ENCODE measurements at places on chromosomes 1 and 21. TPM values are rescaled to one million over a fixed set of nuclear protein-coding genes. Genes with fewer than 3 reads are reported as not detected.
A peak's percentile ranks its signal among the peaks of the same experiment; 100 is the strongest.

DNA sequence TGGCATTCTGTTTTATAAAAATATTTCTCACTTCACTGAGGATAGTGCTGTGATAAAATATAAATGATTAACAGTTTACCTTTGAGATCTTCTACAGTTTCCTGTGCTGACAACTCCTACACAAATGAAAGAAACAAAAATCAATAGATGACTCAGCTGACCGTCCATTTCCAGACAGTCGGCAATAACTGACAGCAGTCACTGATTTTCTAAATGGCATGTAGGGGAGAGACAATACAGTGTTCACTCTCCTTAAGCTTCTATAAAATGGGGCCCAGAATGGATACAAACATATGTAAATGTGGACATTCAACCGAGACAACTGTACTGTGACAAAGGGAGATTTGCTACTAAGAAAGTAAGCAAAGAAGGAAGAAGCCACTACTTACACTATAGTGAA, 34.3 kb downstream of the PCNX2 start:
- no peaks in the 10 kb centered on the region for H3K4me1 ChIP-seq
- H3K4me3 ChIP-seq = no peak overlapping the region
- H3K27ac ChIP-seq = no peak overlapping the region

- H3K4me3 ChIP-seq = no peak overlapping the region
- DNase-seq = no peak
- H3K36me3 ChIP-seq = no peaks in the 10 kb centered on the region
- H3K27ac ChIP-seq = no peak overlapping the region
- peaks cover 4% of the 10 kb centered on the region for H3K4me1 ChIP-seq
Measured at GRCh38 chr1:15178571-15179484, 25.3 kb downstream of the TMEM51 start.

DNA sequence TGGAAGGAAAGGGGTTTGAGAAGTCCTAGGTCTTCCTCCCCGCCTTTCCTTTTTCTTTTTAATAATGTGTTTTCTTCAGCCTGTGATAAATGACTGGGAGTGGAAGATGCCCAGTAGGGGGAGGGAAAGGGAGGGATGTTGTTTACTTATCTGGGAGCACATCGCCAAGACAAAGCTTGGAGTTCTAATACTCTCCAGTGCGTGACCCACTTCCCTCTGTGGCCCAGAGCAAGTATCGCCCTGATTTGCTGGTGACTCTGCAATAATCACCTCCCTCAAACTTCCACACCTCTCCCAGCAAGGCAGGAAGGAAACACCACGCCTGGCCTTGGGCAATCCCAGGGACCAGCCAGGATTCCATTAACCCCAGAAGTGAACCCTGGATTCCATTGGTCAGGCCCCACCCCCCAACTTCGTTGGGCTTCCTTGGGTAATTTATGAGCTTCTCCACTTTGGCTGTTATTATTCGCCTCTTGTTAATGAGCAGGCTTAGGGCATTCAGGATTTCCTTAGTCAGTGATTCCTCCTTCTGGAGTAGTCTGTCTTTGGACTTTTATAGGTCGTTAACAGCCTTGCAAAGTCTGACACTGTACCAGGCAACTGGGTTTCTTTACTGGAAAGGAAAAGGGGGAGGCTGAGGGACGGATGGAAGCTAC, 24.3 kb upstream of the GRHL3 start:
- no peaks in the 10 kb centered on the region for H3K27me3 ChIP-seq
- DNase-seq = no peak
- H3K36me3 ChIP-seq = no peaks in the 10 kb centered on the region
- H3K27ac ChIP-seq = no peak overlapping the region

DNA sequence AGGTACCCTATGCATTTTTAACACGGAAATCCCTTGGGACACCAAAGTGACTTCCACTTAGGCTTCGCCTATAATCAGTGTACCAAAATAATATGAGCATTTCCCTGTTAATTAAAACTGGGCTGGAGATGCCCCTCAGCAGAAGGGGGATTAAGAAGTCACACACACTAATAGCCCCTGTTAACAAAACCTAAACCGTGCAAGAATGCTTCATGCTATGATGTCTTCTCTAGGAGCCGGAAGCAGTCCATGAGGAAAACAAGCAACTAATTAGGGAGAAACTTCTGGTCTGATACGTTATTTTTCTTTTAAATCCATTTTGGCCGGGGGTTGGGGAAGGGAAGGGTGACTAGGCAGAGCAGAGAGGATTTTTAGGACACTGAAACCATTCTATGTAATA, 123.4 kb downstream of the ESRRG start:
- no peaks in the 10 kb centered on the region for H3K36me3 ChIP-seq
- H3K27ac ChIP-seq = no peak overlapping the region
- no peak overlapping the region for H3K4me3 ChIP-seq
- DNase-seq = no peak
- H3K27me3 ChIP-seq = no peaks in the 10 kb centered on the region

DNA sequence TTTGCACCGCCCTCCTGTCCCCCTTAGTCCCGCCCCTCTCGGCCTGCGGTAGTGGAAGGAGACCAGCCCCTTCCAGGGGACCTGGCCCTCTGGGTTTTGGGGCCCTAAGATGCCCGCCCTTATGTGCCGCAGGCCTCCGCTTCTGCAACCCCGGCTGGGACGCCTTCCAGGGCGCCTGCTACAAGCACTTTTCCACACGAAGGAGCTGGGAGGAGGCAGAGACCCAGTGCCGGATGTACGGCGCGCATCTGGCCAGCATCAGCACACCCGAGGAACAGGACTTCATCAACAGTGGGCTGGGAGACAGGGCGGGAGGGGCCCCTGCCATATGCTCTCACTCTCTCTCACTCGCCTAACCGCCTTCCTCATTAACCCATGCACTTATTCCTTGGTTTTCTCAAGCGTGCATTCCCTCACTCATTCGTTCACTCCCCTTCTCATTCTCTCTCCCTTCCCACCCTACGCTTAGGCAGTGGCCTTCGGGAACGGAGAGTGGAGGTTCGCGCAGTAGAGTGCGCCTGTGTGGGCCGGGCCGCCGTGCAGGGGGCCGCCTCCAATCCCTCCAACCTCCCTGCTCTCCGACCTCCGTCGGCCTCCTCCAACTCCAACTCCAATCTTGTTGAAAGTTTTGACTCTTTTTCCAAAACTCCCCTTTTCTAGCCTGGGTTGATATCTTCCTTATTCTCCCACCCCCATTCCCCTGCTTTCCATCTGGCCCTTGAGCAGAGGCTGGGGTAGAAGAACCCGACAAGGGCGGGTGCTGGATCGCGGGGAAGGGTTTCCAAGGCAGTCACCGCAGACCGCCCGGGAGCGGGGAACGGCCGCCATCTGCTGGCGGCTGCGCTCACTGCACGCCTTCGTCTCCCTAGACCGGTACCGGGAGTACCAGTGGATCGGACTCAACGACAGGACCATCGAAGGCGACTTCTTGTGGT, 15.2 kb downstream of the BCAN start:
- DNase-seq = peak; percentile 85
- H3K36me3 ChIP-seq = no peaks in the 10 kb centered on the region
- H3K27me3 ChIP-seq = no peaks in the 10 kb centered on the region
- H3K4me3 ChIP-seq = peak overlapping the region; percentile 47
- no peak overlapping the region for H3K27ac ChIP-seq

- no peaks in the 10 kb centered on the region for H3K27me3 ChIP-seq
- no peaks in the 10 kb centered on the region for H3K36me3 ChIP-seq
- H3K4me3 ChIP-seq = no peak overlapping the region
- H3K27ac ChIP-seq = no peak overlapping the region
Measured at GRCh38 chr1:10765734-10766478, 30.5 kb downstream of the CASZ1 start.

- DNase-seq = no peak
- no peak overlapping the region for H3K4me3 ChIP-seq
- H3K4me1 ChIP-seq = no peaks in the 10 kb centered on the region
- H3K27ac ChIP-seq = no peak overlapping the region
Measured at GRCh38 chr1:114367810-114368209, 143.2 kb downstream of the TRIM33 start.

OR2T29 gene
- total RNA-seq = not detected

PAFAH2 gene
- 24.1 TPM for total RNA-seq

All from testis (tissue), 5 donors.